WTC11 (cell line): ENCODE measurements at places on chromosomes 7 and 10. TPM values are rescaled to one million over a fixed set of nuclear protein-coding genes. Genes with fewer than 3 reads are reported as not detected.
A peak's percentile ranks its signal among the peaks of the same experiment; 100 is the strongest.

STRIP2 gene
- 6.5 to 7.7 TPM (median 7.6 TPM) in 3 replicates for total RNA-seq

- H3K4me1 ChIP-seq, result peaks cover 15% of the 10 kb centered on the region
- H3K27me3 ChIP-seq, result no peaks in the 10 kb centered on the region
- no peak for DNase-seq
- H3K36me3 ChIP-seq, result no peaks in the 10 kb centered on the region
- H3K27ac ChIP-seq, result no peak overlapping the region
- no peak overlapping the region for H3K4me3 ChIP-seq
These were observed 152.4 kb downstream of the NSUN6 start for GRCh38 chr10:18498998-18499397.

GRCh38 chr7:66265566-66265965, 60.4 kb downstream of the TPST1 start:
- no peak overlapping the region for H3K27ac ChIP-seq
- H3K4me3 ChIP-seq, result no peak overlapping the region
- H3K27me3 ChIP-seq, result no peaks in the 10 kb centered on the region
- DNase-seq, result no peak
- H3K4me1 ChIP-seq, result peaks cover 14% of the 10 kb centered on the region

DNA sequence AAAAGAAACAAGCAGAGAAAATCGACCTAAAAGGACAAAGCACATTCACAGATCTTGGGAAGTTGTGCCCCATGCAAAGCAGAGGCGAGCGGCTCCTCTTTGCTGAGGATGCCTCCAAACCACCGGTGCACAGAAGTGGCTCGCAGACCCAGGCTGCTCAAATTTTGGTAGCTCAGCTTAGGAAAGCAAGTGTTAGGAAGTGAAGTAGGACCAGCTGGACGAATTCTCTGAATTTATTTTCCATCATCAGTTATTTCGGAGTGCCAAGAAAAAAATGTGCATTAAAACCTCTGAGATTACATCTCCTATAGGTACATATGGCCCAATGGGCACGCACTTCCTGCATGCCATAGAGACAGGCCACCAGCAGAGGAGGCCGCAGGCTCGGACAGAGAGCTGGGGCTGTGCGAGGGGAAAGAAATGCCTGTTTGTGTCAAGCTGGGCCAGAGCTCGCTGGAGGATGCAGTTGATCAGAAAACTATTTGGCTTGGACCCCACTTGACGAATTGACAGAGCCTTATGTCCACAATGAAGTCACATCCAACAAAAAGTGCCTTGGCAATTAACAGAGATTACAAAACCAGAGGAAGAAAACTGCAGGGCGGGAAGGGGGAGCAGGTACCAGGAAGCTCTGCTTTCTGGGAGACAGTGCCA, 122.3 kb upstream of the LYZL2 start:
- H3K27ac ChIP-seq, result no peak overlapping the region
- H3K4me3 ChIP-seq, result no peak overlapping the region
- no peaks in the 10 kb centered on the region; the same call in none of the 2 replicates for H3K27me3 ChIP-seq
- H3K4me1 ChIP-seq, result peaks cover 5% of the 10 kb centered on the region
- no peaks in the 10 kb centered on the region for H3K36me3 ChIP-seq
- DNase-seq, result peak; percentile 80

DNA sequence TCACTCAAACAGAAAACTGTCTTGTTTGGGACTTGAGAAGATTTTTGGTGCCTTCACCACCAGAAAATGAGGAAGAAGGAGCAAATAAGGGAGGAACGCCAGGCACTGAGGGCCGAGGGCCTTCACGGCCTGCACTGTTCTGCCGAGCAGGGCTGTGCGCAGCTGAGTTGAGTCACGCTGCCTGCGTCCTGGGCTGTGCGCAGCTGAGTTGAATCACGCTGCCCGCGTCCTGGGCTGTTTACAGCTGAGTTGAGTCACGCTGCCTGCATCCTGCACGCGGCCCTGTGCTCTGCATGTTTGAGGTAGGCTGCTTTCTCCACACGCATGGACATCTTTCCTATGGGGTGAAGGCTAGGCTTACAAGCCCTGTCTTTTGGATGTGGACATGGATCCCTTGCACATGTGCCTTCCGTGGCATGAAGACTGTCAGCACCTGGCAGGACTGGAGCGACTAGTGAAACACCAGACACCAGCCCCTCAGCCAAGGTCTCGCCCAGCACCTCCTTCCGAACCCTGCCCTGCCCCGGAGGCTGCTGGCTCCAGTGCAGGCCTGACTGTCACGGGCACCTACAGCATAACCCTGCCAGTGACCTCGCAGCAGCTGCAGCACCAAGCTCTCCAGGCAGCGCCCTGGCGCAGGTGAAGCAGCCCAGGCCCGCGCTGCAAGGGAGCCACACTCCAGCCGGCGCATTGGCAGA, 96.7 kb downstream of the HTR5A start:
- no peak overlapping the region for H3K4me3 ChIP-seq
- no peaks in the 10 kb centered on the region for H3K36me3 ChIP-seq
- no peak overlapping the region for H3K27ac ChIP-seq
- no peak for DNase-seq

GRCh38 chr7:10106609-10107008, 867.1 kb upstream of the PHF14 start:
- H3K4me3 ChIP-seq, result no peak overlapping the region
- H3K27ac ChIP-seq, result no peak overlapping the region
- H3K4me1 ChIP-seq, result no peaks in the 10 kb centered on the region; the same call in 1 of the 2 replicates
- H3K36me3 ChIP-seq, result no peaks in the 10 kb centered on the region
- no peaks in the 10 kb centered on the region for H3K27me3 ChIP-seq

NEUROG3 gene
- 1.9 to 2.4 TPM (median 2.0 TPM) in 3 replicates for total RNA-seq

CTAGE15 gene
- total RNA-seq, result 2.4 to 3.0 TPM (median 2.9 TPM) in 3 replicates

ANKRD61 gene
- total RNA-seq, result not detected in 3 replicates

ADAM12 gene
- total RNA-seq, result 0.22 to 0.46 TPM (median 0.34 TPM) in 3 replicates

DNA sequence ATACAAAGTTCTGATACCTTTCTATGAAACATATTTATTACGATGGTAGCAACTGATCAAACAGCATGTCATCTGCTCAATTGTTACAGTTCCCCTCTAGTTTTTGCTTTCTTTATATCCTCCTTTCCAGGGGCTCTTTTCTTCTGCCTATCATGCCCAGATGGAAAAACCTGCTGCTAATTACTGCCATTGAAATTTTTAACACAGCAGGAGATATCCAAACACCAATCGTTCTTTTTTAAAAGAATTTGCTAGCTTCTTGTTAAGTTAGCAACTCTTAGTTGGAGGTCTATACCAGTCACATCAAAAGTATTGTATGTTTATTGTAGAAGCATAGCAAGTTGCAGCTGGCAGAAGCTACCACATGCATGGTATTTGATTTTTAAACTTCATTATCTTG, 768.5 kb downstream of the NXPH1 start:
- H3K36me3 ChIP-seq, result no peaks in the 10 kb centered on the region
- H3K4me1 ChIP-seq, result peaks cover 16% of the 10 kb centered on the region
- no peak overlapping the region for H3K4me3 ChIP-seq
- H3K27me3 ChIP-seq, result no peaks in the 10 kb centered on the region

OR2A42 gene
- 0.20 to 0.37 TPM (median 0.27 TPM) in 3 replicates for total RNA-seq

DNA sequence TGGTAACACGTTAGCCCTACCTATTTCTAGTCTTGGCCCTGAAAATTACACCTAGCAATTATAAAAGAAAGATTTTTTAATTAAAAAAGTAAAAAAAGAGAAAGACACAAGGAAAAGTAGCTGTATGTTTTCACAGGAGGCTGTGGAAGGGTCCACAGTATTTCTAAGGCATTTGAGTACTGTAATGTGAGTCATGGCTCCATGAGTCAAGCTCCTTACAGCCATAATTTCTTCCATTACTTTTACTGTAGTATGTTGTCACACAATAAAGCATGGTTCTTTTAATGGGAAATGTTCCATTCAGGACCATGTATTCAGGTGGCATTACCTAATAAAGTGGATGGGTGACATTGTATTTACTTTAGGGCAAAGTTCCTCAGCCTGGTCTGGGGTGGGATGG, 113.4 kb downstream of the GPR37 start:
- no peak for DNase-seq
- H3K27ac ChIP-seq, result no peak overlapping the region
- no peaks in the 10 kb centered on the region for H3K36me3 ChIP-seq
- H3K4me1 ChIP-seq, result no peaks in the 10 kb centered on the region
- H3K4me3 ChIP-seq, result no peak overlapping the region
- no peaks in the 10 kb centered on the region for H3K27me3 ChIP-seq

ATP6V0A4 gene
- 1.1 to 2.0 TPM (median 1.3 TPM) in 3 replicates for total RNA-seq

NPY4R2 gene
- not detected in 3 replicates for total RNA-seq

DNA sequence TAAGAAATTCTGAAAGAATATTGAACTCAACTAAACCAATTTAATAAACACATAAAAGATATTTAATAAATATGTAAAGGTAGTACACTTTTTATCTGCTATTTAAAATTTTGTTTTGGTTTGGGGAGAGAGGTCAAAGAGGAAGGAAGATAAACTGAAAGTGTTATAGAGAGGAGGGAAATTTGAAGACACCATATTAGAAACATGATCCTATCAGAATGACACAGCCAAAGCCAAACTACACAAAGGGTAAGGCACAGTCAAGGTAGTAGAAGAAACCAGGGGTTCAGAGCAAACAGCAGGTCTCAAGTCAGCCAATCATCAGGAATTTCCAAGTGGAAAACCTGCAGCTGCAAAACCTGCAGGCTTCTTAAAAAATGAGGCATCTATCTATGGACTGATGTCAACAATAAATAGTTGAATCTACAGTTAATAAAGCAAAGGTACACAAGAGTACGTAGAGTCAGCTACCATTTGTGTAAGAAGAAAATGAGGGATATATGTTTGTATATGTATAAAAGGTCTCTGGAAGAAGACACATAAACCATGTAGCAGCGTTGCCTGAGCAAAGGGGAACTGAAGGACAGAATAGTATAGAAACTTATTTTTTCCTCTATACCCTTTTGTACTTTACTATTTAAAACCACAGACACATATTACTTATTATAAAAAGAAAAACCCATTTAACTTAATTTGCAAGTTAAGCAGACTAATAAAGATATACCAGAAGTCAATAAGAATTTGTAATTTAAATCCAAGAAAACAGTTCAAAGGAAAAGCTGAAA, 10.0 kb downstream of the ZNF800 start:
- no peak overlapping the region for H3K4me3 ChIP-seq
- H3K27me3 ChIP-seq, result no peaks in the 10 kb centered on the region
- no peak overlapping the region for H3K27ac ChIP-seq
- no peaks in the 10 kb centered on the region for H3K36me3 ChIP-seq
- H3K4me1 ChIP-seq, result peaks cover 14% of the 10 kb centered on the region
- DNase-seq, result no peak

- H3K4me1 ChIP-seq, result peaks cover 25% of the 10 kb centered on the region
- H3K36me3 ChIP-seq, result no peaks in the 10 kb centered on the region
- DNase-seq, result peak; percentile 37
- no peak overlapping the region for H3K27ac ChIP-seq
These were observed 28.4 kb upstream of the CDHR3 start for GRCh38 chr7:105934572-105935185.

- no peak overlapping the region for H3K27ac ChIP-seq
- no peak overlapping the region for H3K4me3 ChIP-seq
- DNase-seq, result no peak
- H3K36me3 ChIP-seq, result no peaks in the 10 kb centered on the region
- peaks cover 9% of the 10 kb centered on the region for H3K4me1 ChIP-seq
- no peaks in the 10 kb centered on the region for H3K27me3 ChIP-seq
These were observed 141.7 kb downstream of the SH3PXD2A start for GRCh38 chr10:103713676-103714075.

DNA sequence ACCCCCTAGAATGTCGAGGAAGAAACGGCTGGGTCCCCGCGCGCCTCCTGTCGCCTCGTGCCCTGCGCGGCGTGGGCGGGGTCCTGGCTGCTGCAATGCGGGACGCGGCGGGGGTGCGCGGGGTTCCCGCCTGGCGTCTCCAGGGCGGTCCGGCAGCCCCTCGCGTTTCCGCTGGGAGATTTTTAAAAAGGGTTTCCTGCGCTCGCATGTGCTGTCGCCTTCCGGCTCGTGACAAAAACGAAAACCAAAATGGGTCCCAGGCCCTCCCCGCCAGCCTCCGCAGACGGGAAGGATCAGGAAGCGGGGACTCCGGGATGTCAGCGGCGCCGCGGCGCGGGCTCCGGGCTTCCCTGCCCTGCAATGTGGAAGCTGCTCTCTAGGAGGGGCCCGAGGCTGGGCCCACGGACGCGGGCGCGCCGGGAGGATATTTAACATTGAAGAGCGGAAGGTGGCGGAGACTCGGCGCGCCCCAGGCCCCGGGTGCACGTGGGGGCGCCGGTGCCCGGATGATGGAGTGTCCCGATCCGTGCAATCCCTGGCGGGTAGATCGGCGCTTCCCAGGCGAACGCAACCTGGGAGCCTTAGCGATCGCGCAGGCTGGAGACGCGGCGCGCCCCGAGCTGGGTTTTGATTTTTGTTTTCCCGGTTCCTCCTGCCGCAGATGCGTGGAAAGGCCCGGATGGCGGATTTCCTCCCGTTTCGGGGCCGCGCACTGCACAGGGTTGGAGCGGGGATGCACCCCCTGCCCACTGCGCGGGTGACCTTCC, 1.0 kb downstream of the PFKP start:
- H3K27ac ChIP-seq, result no peak overlapping the region
- H3K27me3 ChIP-seq, result peaks cover 25% of the 10 kb centered on the region
- peak overlapping the region; percentile 77 for H3K4me3 ChIP-seq

- H3K4me1 ChIP-seq, result no peaks in the 10 kb centered on the region
- H3K36me3 ChIP-seq, result no peaks in the 10 kb centered on the region
- DNase-seq, result no peak
- H3K4me3 ChIP-seq, result no peak overlapping the region
- H3K27me3 ChIP-seq, result no peaks in the 10 kb centered on the region
- no peak overlapping the region for H3K27ac ChIP-seq
These were observed 235.9 kb downstream of the SLC25A13 start for GRCh38 chr7:96085953-96086352.

- no peak overlapping the region for H3K27ac ChIP-seq
- DNase-seq, result no peak
- no peak overlapping the region for H3K4me3 ChIP-seq
- no peaks in the 10 kb centered on the region for H3K27me3 ChIP-seq
- no peaks in the 10 kb centered on the region for H3K36me3 ChIP-seq
These were observed 38.4 kb upstream of the ABCB4 start for GRCh38 chr7:87513735-87514335.

DNA sequence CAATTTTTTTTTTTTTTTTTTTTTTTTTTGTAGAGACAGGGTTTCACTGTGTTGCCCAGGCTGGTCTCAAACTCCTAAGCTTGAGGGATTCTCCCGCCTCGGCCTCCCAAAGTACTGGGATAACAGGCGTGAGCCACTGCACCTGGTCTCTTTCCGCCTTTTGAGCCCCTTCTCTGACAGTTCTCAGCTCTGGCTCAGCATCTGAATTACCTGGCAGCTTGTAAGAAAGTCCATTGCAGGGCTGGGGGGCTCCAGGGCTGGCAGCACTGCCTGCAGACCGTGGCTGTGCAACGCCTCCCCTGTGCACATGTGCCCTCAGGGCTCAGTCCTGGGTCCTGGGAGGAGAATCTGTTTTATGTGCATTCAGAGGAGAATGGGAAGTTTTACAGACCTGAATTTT, 37.6 kb downstream of the VWA2 start:
- H3K27me3 ChIP-seq, result no peaks in the 10 kb centered on the region
- H3K36me3 ChIP-seq, result no peaks in the 10 kb centered on the region
- no peaks in the 10 kb centered on the region for H3K4me1 ChIP-seq
- no peak overlapping the region for H3K4me3 ChIP-seq

- no peaks in the 10 kb centered on the region; the same call in 1 of the 2 replicates for H3K27me3 ChIP-seq
- H3K4me3 ChIP-seq, result peak overlapping the region; percentile 96
These were observed 613 bp downstream of the AP5Z1 start for GRCh38 chr7:4775848-4776623.

SYT15 gene
- 1.2 to 1.6 TPM (median 1.5 TPM) in 3 replicates for total RNA-seq

- peak overlapping the region; percentile 93 for H3K27ac ChIP-seq
- H3K4me1 ChIP-seq, result peaks cover 33% of the 10 kb centered on the region
- H3K27me3 ChIP-seq, result no peaks in the 10 kb centered on the region
- H3K36me3 ChIP-seq, result peaks cover 73% of the 10 kb centered on the region
- no peak for DNase-seq
- no peak overlapping the region for H3K4me3 ChIP-seq
These were observed 43.5 kb downstream of the ACSM6 start for GRCh38 chr10:95237376-95238170.

PKD1L1 gene
- 0.07 to 0.16 TPM (median 0.09 TPM) in 3 replicates for total RNA-seq
